ENCODE measurements at places on chromosomes 1 and 21.

DNA sequence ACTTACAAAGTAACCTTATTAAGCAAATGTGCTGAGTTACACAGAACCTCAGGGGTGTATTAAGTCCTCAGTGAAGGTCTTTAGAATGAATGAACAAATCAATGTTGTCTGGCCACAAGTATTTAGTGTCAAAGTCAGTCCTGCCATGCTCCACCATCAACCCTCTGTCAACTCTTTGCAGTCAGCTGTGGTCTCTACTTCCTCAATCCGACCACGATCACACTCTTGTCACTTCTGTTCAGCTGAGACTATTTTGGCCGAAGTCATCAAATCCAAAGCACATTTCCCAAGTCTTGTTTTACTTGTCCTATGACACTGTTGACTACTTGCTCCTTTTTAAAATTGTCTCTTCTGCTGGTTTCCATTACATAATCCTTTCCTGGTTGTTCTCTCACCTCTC, 173.5 kb downstream of the ST6GALNAC5 start:
- no peak for DNase-seq

- DNase-seq, result no peak
These were observed 12.1 kb upstream of the GBP6 start for GRCh38 chr1:89351597-89352311.

DNA sequence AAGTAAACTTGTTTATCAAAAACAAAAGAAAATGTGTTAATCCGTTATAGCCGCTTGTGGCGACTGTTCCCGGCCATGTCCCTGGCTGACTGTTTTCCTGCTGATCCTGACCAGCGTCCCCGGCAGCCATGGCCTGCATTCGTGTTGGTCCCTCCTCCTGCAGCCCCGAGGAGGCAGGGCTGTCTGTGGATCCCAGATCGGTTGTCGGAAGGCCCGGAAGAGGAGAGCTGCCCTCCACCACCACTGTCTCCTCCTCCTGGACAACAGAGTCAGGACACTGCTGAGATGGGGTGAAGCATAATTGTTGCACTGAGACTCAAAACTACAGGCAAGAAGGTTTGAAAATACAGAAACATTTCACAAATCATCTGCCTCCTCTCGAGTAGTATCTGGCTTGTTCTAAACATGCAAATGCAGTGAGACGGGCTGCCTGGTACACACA, 3.6 kb upstream of the MXRA8 start:
- DNase-seq, result no peak

GRCh38 chr1:239240736-239241135, 145.6 kb upstream of the CHRM3 start:
- no peak for DNase-seq

DNA sequence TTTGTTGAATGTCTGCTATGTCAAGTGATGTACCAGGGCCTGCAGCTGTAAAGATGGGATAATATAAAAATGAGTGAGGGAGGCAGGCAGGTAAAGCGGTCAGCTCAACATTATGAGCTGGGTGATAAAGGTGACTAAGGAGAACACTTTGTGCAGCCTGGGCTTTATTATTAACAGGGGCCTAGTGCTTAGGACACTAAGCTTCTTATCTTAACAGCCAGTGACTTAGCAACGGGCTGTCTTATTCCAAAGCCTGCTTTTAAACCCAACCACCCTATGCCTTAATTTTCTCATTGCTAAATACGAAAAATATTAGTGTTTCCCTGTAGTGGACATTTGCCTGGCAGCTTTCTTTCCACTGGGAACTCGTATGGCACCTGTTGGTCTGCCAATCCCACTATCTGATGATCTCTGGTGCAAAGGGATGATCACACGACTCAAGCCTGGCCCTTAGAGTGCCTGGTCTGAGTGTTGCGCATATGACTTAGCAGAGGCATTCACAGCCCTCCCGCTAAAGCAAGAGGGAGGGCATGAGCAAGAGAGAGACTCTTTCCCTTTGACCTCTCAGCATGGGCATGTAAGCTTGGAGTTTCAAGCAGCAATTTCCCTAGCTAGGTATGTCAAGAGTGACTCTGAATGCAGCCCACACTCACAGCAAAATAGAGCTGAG, 98.6 kb upstream of the PAPPA2 start:
- no peak for DNase-seq

DNA sequence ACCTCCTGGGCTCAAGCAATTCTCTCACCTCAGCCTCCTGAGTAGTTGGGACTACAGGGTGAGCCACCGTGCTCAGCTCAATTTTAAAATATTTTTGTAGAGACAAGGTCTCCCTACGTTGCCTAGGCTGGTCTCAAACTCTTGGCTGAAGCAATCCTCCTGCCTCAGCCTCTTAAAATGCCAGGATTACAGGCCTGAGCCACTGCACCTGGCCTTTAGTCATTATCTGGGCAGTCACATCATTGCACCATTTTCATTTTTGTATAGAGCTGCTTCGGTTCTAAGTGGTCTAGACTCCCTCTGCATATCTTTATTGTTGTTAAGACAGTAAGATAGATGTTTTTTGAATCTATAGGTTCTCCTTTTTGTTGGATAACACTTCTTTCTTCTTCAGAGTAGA, 39.9 kb downstream of the ATF3 start:
- no peak for DNase-seq

- no peak for DNase-seq
These were observed 82.8 kb downstream of the PLPPR5 start for GRCh38 chr1:98921817-98922216.

GRCh38 chr1:17276568-17276967, 27.7 kb downstream of the PADI3 start:
- peak; percentile 38 for DNase-seq

DNA sequence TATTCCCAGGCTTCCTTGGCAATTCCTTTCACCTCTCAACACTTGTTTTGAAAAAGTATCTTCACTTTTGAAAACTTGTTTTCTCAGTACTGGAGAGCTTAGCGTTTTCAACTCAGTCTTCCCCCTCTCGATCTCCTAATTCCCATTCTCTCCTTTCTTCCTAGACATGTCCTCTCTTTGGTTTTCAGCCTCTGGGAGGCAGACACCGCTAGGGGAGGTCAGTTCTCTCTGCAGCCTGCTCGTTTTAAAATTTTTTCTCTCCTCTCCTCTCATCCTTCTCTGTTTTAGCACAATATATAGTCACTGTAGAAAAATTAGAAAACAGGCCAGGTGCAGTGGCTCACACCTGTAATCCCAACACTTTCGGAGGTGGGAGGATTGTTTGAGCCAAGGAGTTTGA, 12.6 kb upstream of the RHEX start:
- no peak for DNase-seq

DNA sequence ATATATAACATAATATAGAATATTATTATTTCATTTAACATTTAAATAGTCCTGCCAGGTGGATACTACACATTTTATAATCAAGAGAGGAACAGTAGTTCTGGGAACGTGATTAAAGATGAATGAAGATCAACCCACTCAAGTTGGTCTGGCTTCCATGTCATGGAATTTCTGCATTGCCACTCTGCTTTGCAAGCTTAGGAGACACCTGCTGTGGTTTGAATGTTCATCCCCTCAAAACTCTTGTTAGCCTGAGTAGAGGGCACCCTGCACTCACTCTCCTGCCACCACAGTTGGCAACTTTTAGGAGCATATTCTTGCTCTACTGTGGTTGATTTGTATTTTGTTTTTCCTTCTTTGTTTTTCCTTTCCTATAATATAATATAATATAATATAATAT, 153.2 kb downstream of the GLUL start:
- DNase-seq, result no peak

DNA sequence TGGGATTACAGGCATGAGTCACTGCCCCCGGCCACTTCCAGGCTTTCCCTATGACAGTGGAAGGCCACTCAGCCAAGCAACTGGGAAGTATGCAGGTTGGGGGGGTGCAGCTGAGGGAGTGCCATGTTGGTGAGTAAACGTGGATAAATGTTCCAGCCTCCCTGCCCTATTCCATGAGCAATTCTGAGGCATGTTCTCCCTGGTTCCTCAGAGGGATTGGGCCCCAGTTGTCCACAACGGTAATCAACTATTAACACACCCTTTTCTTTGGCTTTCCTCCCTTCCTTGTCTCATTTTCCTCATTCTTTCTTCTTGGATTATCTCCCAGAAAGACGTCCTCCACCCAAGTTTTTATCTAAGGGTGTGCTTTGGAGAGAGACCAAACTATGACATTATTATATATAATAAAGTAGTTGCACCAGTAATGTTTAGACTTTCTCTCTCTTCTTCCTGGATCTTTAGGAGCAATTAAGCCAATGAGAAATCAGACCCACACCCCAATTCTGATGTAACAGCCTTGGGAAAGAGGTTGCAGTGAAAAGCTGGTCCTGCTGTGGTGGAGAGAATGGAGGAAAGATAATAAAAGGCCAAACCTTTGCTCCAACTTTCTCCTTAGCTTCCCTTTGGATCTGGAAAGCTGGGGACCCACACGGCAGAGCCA, 6.8 kb upstream of the SLAMF9 start:
- no peak for DNase-seq

- DNase-seq, result no peak
These were observed 4.1 kb upstream of the FCRL2 start for GRCh38 chr1:157781048-157781447.

DNA sequence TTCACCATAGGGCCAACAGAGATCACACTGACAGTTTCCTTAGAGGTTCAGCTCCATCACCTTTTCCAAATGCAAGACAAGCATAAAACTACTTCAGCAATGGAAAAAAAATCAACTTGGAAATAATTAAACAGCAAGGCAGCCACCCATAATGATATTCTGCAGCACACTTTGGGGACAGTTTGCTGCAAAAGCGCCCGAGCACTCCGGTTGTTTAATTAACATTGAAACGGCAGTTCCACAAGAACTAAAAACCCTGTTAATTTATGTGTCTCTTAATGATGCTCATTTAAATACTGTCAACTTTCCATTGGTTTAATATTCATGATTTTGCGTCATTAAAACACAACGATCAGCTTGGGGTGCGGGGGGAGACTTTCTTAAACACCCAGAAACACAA, 153.2 kb downstream of the ELAVL4 start:
- no peak for DNase-seq

GRCh38 chr21:27511233-27511632, 544.3 kb upstream of the ADAMTS5 start:
- no peak for DNase-seq

- DNase-seq, result peak; percentile 53
These were observed at the start of gene CCDC28B for GRCh38 chr1:32200226-32201010. Gene CCDC28B, plus strand, starts transcription at chr1:32200595. Its CDS starts 1,341 bp downstream, at chr1:32201936.

DNA sequence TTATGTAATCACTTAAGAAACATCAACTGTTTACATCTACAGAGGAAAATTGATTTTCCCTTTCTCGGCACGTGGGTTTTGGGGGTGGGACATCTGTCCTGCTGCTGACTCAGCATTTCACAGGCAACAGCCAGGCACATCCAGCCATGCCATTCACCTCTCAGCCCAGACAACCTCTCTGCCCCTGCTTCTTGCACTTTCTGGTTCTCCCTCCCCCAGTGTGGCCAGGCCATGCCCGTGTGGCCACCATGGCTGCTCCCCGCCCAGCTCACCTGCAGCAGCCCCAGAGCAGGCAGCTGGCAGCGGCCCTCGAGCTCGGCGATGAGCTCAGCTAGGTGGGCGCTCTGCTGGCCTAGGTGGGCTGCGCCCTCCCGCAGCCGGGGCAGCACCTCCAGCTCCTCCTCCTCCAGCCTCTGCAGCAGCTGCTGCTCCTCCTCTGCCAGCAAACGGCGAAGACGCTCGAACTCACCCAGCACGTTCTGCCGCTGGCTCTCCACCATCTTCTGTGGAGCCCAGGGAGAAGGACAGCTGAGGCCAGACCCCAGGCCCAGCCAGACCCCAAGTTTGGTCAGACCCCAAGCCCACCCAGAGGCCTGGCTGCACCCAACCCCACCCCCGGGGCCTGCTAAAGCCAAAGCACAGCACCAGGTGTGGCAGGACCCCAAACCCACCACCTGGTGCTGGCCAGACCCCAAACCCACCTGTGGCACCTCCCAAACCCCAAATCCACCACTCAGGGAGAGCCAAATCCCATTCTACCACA, 5.8 kb downstream of the TRIM11 start:
- DNase-seq, result no peak

GRCh38 chr1:160189649-160190625, at the start of gene CASQ1:
Gene CASQ1, plus strand, starts transcription at chr1:160190575. Its CDS starts 177 bp downstream, at chr1:160190752.
- no peak for DNase-seq

- DNase-seq, result no peak
These were observed 161.0 kb downstream of the URB2 start for GRCh38 chr1:229786974-229787610.

DNA sequence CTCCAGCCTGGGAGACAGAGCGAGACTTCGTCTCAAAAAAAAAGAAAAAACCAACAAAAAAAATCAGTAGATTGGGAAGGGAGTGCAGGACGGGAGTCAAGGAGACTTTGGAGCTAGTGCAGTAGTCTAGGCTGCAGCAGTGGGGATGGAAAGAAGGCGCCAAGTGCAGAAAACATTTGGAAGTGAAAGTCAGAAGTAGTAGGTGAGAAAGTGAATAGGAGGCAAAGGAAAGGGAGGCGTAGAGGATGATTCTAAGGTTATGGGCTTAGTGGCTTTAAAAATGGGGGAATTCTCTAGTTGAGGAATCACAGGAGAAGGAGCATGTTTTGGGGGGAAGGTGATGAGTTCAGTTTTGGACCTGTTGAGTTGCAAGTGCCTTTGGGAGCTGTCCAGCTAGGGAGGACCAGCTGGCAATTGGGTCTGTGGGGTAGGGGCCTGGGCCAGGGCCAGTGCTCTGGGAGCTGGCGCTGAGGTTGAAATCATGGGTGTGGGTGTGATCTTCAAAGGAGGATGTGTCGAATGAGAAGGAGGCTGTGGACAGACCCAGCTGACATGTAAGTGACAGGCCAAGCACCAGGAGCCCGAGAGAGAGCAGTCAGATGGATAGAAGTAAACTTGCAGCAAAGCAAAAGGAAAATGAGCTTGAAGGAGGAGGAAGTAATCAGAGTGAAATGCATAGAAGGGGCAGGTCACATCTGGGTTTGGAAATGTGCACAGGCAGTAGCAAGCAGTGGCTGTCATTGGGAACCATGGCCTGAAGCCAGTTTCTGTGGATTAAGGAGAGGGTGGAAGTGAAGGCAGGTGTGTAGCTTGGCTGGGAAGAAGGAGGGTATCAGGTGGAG, 15.8 kb downstream of the TMCC2 start:
- DNase-seq, result no peak

DNA sequence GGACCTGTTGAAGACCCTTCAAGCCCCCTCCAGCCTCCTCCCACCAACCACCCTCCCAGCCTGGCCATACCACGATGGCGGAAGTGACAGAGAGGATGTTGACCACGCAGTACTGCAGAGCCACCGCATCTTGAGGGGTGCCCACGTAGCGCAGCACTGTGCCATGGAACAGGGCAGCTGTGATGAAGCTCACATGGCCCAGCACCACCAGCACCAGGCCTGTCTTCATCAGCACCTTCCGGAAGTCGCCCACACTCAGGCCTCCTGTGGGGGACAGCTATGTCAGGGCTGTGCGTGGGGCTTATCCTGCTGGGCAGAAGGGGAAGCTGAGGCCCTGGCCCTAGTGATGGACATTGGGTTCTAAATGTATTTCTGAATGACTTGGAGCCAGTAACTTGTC, 3.1 kb downstream of the TMEM54 start:
- no peak for DNase-seq

DNA sequence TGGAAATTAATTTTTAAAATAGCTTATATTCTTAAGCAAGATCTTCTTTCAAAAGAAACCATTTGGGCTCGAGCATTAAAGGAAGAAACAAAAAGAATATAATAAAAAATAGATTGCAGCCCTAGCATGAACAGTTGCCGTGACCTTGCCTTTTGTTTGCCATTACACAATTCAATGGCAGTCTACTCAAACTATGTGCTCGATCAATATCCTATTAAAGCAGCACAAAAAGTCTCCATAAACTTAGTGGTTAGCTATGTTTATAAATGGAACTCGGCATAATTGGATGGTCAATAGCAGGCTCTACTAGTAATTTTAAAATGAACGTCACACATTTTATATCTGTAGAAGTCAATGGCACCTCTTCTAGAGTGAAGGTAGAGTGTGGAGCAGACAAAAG, 256.5 kb downstream of the NFIA start:
- no peak for DNase-seq

GRCh38 chr1:166952002-166952746, 23.2 kb downstream of the ILDR2 start:
- no peak for DNase-seq

All from CD4-positive, alpha-beta T cell treated with Interleukin-4 for 1 hour (primary cell).